ENCODE measurements at places on chromosomes 13 and 19.
A peak's percentile ranks its signal among the peaks of the same experiment; 100 is the strongest.

DNA sequence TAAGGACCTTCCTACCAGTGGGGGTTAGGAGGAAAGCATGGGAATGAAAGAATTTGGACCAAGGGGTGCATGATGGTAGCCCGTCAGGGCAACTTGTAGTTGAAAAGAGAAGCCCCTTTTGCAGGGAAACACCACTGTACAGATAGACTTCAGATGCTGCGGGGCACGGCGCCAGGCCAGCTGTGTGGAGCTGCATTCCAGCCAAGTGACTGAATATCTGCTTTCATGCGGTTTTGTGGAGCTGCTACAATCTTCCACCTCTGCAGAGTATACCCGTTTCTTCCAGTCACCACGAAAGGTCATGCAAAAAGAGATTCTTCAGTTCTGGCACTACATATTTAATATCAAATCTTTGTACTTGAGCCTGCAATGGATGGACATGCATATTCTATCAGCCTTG is 104.7 kb downstream of the RGCC start:
- no peak for DNase-seq

DNA sequence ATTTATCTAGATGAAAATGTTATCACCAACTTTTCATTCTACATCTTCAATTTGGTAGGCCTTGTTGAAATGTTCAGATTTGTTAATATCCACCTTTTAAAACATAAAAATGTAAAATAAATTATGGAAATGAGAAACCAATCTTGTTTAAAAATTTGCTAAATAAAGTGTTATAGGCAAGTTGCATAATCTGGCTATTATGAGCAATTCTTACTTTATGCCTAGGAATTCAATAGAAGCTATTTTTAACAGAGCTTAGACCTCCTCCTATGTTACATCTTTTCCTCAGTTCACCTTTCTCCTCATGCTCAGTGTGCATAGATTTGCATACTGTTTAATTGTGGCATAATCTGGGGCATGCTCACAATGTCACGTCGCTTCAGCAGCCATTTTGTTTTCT is 87.9 kb upstream of the POSTN start:
- no peak for DNase-seq

GRCh38 chr13:45851171-45851921 is at the start of gene SIAH3:
Gene SIAH3 (minus strand): TSS chr13:45851753. CDS start chr13:45851629, 124 bp downstream.
- DNase-seq = peak; percentile 27

GRCh38 chr13:23427881-23428528 is 5.5 kb downstream of the SACS start:
- no peak for DNase-seq

GRCh38 chr13:40094056-40094455 is 438.6 kb downstream of the COG6 start:
- DNase-seq = no peak

- DNase-seq = no peak
Observed at GRCh38 chr13:112964971-112965492, 4.0 kb upstream of the MCF2L start.

DNA sequence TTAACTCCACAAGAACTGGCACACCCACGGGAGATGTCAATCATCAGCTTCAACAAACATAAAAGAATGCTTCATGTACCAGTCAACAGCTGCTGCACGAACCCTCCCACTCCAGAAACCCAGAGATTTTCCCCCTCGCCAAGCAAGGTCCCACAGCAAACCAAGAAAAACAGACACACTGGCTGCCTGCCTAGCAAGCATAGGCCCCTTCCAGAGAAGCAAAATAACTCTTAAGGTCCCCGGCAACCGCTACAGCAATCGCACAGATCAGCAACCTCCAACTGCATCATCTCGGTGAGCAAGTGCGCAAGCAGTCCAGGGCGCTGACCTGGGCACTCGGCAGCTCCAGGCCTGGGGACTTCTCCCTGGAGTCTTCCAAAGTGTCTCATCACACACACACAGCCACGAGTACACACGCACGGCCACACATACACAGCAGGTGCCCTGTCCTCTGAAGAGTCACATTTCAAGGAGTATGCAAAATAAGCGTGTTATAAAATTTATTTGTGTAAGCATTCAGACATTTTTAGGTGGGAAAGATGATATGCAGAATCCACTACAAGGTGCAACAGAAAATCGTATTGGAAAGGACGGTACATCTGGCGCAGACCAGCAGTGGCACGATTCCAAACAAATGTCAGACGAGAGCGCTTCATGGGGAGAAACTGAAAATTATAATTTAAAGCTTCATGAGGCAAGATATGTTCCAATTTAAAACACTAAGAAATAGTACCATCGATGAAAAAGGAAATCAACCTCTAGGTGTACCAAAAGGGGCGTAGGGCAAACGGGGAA is 125.0 kb downstream of the STK24 start:
- DNase-seq = no peak

DNA sequence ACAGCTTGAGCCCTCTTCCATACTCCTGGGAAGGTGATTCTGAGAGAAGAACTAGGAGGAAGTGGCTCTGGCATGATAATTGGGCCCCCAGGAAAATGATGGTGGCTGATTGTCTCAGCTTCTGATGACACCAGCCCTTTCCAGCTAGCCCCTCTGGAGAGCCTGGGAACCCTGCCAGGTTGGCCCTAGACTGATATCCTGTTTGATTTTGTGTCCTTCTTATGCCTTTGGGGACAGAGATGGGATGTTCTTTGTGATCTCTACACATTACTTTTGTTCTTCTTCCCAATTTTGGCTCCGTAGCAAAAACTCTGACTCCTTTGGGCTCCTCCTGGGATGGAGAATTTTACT is 39.7 kb downstream of the ERICH6B start:
- DNase-seq = no peak

DNA sequence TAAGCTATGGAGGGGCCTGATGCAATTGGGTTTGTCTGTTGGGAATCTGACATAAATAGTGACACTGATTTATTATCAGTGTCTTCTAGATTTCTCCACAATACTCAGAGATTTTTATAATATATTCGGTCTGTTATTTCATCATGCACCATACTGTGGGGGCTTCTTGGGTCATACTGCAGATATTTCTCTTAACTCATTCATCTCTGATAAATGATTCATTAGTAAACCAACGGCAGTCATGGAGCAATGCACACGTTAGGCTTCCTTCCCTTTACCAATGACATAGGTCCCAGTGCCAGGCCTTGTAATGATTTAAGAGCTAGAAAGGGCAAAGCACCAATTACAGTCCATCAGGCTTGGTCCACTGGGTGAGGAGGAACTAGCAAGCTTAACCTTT is 53.6 kb downstream of the FAM216B start:
- DNase-seq = no peak

GRCh38 chr13:94267581-94268366 is 211.7 kb downstream of the DCT start:
- no peak for DNase-seq

GRCh38 chr19:44692379-44692721 is 6.6 kb upstream of the CEACAM16 start:
- no peak for DNase-seq
